ENCODE measurements at places on chromosomes 1 and 21.

DNA sequence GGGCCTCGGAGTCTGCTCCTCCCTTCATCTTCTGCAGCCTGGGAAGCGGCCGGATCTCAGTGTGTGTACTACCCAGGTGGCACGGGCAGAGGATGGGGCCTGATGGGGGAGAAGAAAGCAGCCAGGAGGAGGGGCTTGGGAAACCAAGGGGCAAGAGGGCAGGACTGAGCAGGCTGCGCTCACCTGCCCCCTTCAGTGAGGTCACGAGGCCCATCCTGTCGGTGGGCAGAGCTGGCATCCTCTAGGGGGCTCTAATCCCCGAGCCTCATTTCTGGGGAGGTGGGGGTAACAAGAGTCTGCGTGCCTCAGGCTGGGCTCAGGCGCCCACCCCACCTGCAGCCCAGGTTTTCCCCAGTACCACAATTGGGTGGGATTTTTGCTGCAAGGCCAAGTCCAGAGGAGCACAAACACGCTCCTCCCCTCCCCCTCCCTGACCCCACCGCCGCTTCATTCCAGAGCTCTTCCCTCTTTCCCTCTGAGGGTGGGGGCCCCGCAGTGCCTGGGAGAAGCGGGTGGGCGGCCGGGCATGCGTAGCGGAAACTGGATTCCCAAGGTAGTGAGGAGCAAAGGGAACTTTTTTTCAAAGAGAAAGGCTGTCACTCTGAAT, 1.8 kb upstream of the WNT3A start:
- no peak for DNase-seq

GRCh38 chr1:93908394-93909145, 660 bp downstream of the GCLM start:
- no peak for DNase-seq

GRCh38 chr1:109625601-109626560, 6.2 kb downstream of the AMPD2 start:
- DNase-seq, result no peak

DNA sequence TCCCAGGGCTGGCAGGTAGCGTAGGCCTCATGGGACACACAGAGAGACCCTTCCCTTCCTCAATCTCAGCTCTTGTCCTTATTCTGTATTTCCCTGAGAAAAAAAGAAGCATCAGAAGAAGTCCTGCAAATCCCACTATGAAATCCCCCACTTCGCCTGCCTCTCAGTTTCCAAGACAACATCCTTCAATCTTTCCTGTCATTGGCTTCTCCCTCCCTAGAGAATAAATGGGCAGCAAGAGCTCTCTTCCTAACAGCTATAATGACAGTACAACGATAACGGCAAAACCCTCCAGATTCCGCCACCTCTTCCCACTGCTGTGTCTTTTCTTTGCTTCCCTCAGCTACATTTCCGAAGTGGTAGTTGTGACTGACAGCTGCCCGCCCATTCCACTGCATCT, 41.6 kb upstream of the NTPCR start:
- DNase-seq, result no peak

GRCh38 chr21:27045281-27045985, 78.5 kb upstream of the ADAMTS5 start:
- DNase-seq, result no peak

DNA sequence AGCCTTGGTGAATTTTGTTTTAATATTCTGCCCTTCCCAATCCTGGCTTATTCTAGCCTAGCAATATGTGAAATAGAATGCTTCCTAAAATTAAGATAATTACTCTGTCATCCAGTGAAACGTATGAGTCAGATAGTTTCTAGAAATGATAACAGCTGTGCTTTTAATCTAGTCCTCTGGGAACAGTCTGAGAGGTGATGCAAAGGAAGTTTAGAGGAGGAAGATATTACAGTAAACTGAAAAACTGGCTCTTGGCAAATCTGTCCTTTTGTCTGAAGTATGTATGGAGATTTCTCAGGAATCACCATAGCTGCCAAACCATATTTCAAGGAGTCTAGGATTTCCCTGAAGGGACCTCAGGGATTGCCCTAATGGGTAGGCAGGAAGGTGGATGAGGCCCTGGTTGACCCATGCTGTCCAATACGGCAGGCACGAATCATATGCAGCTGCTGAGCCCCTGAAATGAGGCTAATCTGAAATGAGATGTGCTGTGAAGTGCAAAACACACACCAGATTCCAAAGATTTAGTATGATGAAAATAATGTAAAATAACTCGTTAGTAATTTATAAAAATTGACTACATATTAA, 70.8 kb upstream of the LBR start:
- DNase-seq, result peak; percentile 29

DNA sequence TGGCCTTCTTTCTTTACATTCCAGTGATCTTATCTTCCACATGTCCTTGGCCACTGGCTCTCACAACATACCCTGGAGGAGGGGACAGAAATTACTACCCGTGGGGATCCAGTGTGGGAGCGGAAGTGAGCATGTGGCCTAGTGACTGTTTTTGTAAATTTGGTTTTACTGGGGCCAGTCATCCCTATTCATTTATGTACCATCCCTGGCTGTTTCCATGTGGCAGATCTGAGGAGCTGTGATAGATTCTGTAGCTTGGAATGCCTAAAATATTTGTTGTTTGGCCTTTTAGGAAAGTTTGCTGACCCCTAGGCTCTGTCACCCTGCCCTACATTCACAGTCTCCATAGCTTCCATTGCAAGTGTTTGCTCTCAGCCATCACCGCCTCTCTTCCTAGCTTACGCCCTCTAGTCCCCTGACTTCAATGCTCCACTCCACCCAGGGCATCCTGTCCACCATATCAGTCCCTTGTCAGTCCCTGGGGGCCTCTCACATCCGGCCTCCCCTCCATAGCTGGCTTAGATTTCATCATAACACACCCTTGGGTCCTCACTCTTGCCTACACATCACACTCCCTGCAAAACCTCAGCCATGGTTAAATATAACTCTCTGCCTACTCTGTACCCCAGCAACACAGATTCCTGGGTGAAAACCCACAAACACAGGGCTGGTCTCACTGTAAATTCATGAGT, 25.8 kb downstream of the DHCR24 start:
- no peak for DNase-seq

DNA sequence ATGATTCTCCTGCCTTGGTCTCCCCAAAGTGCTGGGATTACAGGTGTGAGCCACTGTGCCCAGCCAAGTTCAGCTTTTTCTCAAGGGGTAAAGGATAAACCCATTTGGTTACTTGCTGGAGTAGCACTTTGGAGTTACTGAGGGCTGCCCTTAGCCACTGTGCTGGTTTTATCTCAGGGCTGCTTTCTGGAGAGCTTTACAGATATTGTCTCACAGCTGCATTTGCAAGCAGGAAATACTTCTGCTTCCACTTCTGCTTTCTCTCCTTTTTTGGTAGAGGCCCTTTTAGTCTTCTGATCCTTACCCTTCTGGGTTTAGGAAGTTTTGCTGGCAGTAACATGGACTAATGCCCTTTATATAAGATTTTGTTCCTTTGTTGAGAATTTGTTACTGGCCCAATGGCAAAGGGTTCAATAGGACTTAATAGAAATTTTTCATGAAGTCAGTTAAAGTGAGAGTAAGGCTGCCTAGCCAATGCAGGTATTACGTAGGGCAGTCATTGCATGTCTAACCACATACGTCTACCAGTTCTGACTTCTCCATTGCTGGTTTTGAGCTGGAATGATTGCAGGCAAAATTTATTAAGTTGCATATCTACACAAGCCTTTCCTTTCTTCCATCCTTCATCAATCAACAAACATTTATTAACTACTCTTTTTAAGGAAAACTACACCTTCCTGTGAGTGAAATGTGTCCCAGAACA, 24.4 kb downstream of the CAP1 start:
- DNase-seq, result no peak

- DNase-seq, result no peak
Measured at GRCh38 chr1:201245082-201245481, 38.2 kb upstream of the PKP1 start.

- no peak for DNase-seq
Measured at GRCh38 chr1:25503551-25504426, 39.6 kb upstream of the LDLRAP1 start.
